ENCODE measurements at places on chromosomes 13 and 19.

- no peak for DNase-seq
Measured at GRCh38 chr13:31227870-31228269, 28.1 kb downstream of the B3GLCT start.

DNA sequence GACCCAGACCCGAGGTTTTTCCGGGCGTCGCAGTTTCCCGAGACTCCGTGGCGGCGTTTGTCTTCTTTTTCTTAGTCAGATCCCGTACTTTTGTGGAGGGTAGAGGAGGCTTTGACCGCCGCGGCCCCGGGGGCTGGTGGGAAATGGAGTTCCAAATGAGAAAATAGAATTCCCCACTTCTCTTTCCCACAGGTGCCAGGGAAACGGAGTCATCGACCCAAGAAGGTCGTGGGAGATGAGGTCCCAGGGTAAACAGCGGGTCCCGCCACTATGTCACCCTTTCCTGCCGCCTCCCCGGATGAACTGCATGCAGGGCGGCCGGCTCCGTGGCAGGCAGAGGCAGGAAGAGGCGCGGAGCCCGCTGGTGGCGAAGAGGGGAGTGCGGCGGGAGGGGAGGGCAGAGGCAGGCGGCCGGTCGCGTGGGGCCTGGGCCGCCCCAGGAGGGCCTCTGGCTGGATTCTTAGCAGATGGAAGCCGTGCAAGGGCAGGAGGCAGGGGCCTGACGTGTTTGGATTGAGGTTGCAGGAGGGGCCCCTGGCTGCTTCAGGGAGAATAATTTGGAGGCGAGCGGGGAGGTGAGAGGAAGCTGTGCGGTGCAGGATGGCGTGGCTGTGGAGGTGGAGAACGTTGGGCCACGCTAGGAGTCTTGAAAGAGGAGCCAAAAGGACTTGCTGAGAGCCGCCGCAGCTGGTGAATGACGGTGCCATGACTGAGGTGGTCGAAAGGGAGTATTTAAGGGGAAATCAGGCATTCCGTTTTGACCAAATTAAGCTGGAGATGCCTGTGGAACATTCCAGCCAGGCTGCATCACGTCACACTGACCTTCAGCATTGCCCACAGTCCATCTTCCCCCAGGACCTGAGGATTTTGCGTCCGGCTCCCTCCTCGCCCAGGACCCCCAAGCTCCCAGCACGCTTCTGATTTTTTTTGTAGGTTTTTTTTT lies 11.7 kb downstream of the CYTH2 start:
- no peak for DNase-seq

- DNase-seq: no peak
Measured at GRCh38 chr19:55640043-55640576, 692 bp upstream of the ZNF580 start.

- no peak for DNase-seq
Measured at GRCh38 chr13:46624353-46624752, 71.4 kb downstream of the LRCH1 start.

DNA sequence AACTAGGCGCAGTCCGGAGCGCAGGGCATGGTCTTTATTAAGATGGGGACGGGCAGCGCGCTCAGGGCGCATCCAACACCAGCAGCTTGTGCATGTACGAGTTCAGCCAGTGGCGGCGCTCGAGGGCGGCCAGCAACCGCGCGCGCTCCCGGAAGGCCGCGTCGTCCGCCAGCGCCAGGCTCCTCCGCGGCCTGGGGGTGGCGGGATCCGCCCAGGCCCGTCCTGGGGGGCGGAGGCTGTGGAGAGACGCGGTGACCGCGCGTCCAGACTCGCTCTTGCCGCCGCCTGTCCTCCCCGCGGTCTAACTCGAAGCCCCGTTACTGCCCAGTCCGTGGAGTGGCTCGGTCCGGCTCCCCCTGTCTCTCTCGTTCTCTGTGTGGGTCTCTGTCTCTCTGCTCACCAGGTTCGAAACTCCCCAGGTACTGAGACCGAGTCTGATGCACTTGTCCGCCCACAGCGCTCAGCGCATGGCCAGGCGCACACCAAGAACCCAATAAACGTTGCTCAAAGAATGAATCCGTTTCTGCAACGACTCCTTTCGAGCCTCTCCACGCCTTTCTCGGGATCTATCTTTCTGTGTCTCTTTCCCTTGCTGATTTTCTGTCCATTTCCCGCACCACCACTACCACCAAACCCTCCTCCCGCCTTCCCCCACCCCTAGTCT lies 702 bp downstream of the PTH2 start:
- no peak for DNase-seq

GRCh38 chr19:50629801-50630200 lies 9.9 kb downstream of the SYT3 start:
- DNase-seq: no peak

GRCh38 chr19:5107432-5108122 lies 138.7 kb downstream of the KDM4B start:
- DNase-seq: no peak

GRCh38 chr19:35740423-35741202 lies 1.6 kb downstream of the IGFLR1 start:
- DNase-seq: no peak

- no peak for DNase-seq
Measured at GRCh38 chr13:90246687-90247345, 1100.7 kb upstream of the MIR17HG start.

- DNase-seq: no peak
Measured at GRCh38 chr19:35220315-35220921, 8.1 kb downstream of the FAM187B start.

- DNase-seq: no peak
Measured at GRCh38 chr13:92864584-92865284, 361.9 kb upstream of the GPC6 start.

- DNase-seq: no peak
Measured at GRCh38 chr19:35045667-35046300, 4.3 kb downstream of the HPN start.

DNA sequence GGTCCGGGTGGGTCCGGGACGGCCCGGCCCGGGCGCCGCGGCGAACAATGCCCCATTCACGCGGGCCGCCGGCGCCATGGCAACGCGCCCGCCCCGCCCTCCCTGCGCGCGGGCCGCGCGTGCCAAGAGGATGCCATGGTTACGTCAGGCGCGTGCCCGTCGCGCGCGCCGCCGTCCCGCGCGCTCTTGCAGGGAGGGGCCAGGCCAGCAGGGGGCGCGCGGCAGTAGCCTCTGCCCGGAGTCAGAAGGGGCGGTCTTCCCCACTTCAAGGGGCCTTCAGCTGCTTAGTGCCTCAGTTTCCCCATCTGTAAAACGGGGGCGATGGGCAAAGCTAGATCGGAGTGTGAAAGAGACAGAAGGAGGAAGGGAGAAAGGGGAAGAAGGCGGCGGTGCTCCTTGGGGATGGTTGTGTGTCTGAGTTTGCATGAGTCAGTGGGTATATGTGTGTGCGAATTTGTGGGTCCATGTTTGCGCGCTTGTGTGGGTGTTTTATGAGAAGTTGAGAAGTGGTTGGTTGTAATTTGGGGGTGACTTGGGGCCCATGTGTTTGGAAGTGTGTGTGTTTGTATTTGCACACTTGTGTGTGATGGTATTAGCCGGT lies 11.6 kb upstream of the NFIX start:
- no peak for DNase-seq

DNA sequence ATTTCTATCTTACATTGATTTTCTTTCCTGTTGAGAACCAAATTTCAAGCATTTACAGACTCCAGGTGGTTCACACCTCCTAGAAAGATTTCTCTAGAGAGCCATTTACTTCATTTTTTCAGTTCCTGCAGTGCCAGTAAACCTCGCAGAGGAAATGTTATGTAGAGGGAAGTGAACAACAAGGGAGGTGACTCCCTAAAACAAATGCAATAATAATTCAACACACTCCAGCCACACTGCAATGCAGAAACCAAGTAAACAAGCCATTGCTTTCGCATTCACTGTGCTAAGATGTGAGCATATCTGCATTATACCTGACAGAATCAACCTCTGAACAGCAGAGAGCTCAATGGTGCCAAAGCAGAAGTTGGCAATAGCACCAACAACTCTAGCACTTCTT lies 215.1 kb downstream of the RBM26 start:
- no peak for DNase-seq

- no peak for DNase-seq
Measured at GRCh38 chr13:50122455-50122854, 107.2 kb downstream of the KCNRG start.

DNA sequence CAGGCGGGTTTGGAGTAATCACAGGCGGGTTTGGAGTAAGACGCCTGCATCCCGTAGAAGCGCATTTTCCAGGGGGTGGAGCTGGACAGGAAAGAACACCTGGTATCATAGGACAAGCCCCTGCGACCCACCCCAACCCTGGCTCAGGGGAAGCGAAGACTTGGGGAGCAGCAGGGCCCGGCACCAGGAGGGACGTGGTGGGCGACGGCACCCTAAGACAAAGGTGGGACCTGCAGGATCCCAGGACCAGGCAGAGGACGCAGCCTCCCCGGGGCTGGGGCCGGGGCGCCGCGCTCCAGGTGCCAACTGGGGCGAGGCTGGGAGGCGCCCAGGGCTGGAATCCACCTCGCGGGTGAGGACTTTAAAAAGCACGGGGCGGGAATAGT lies 520 bp downstream of the ZNF600 start:
- no peak for DNase-seq

- no peak for DNase-seq
Measured at GRCh38 chr13:83895994-83896580, 13.8 kb upstream of the SLITRK1 start.

GRCh38 chr19:56732976-56733375 lies 61.4 kb upstream of the ZNF835 start:
- DNase-seq: no peak

GRCh38 chr19:29488316-29488715 lies 37.5 kb upstream of the VSTM2B start:
- DNase-seq: no peak

DNA sequence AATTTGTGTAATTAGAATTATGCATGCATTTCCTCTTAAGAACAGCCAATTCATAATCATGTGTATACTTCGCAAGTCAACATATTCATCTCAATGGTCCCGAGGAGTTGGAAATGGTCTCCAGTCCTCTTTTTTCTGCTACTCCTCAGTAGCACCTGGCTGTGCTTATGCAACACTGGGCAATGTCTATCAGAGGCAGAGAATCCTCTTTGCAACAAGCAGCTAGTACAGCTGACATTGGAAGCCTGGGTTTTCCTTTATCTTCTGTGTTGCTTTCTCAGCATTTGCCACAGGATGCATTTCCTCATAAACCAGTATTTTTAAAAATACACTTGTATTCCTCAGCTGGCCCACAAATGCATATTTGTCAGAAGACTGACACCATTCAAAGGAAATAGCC lies 405.3 kb upstream of the GPC6 start:
- no peak for DNase-seq

- no peak for DNase-seq
Measured at GRCh38 chr13:71879129-71879535, 12.1 kb upstream of the DACH1 start.

GRCh38 chr13:30354493-30355383 lies 47.4 kb upstream of the KATNAL1 start:
- DNase-seq: no peak

- no peak for DNase-seq
Measured at GRCh38 chr13:79451500-79451962, 29.4 kb upstream of the NDFIP2 start.

DNA sequence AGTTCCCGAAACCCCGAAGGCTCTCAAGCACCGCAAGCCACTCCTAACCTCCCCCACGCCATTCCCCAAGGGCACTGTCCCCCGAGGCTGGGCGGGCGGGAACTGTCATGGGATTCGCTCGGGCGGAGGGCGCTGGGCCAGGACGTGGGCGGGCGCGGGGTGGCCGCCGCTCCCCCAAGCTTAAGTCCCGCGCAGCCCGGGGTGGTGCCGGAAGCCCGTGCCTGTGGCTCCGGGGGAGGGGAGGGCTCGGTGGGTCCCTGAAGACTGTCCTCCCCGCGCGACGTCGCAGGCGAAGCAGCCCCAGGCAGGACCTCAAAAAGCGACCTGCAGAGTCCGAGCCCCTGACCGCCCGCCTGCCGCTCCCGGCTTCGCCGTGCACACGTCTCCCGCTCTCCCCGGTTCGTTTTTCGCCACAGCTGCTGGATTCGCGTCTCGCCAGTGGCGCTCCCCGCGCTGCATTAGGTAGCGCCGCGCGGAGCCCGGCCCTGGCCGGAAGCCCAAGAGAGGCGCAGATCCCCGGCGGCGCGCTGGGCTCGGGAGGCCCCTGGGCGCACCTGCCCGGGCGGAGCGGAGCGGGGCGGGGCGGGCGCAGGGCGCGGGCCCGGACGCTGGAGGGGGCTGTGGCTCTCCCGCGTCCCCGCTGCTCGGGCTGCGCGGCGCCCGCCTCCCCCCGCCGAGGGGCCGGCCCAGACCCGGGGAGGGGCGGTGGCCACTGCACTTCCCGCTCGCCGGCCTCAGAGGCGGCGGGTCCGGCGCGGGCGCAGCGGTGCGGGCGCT lies at the start of gene FARP1:
Gene FARP1, plus strand, starts transcription at position 715 of the 777 bp plus-strand sequence. CDS start 70,149 bp downstream, outside the sequence.
- peak; percentile 20 for DNase-seq

- DNase-seq: no peak
Measured at GRCh38 chr13:45196622-45197021, 4.2 kb downstream of the KCTD4 start.

GRCh38 chr13:113528101-113528812 lies 37.7 kb upstream of the DCUN1D2 start:
- no peak for DNase-seq

- no peak for DNase-seq
Measured at GRCh38 chr19:38210458-38210987, 13.5 kb downstream of the DPF1 start.

- no peak for DNase-seq
Measured at GRCh38 chr13:70430256-70430655, 322.0 kb upstream of the KLHL1 start.

DNA sequence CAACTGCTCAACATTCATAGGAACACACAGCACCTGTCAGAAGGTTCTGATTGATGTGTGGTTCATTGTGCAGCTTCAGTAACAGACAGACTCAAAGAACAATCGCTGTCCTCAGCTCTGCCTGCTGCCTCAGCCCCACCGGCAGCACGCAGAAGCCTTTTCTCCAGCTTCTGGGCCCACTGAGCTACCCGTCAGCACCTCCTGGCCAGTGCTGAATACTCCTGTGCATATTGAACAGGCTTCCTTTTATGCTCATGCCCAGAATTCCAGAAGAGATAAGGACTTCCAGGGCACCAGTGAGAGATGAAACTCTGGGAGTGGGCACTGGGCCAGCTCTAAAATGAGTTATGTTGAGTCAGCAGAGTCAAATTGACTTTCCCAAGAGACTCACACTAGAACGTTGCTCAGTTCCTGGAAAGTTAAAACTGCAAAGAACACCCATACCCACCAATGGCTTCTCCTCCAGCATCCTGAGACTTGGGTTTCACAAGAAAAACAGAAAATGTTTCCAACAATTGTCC lies 119.3 kb downstream of the COL4A1 start:
- no peak for DNase-seq

GRCh38 chr19:4342314-4342614 lies 1.1 kb upstream of the MPND start:
- DNase-seq: no peak

GRCh38 chr13:62176051-62176450 lies 760.4 kb upstream of the PCDH20 start:
- no peak for DNase-seq
